MG63 (cell line): ENCODE measurements at places on chromosomes 6 and 20.

DNA sequence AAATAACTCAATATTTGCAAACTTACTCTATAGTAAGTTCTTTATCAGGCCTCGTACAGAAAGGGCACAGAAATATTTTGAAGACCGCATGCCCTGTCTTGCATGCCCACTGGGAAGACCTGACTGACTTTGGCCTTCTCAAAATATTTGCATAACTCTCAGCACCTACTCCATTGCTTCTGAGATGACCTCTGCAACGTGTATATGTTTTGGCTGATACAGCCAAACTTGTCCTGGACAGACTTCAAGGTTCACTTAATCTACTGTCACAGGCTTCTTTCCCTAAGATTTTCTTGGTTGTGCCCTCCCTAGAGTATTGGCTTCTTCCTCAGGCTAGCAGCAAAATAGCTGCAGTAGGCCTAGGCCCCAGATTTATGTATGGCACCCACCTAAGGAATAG lies 21.5 kb upstream of the SERINC3 start:
- no peak for DNase-seq

DNA sequence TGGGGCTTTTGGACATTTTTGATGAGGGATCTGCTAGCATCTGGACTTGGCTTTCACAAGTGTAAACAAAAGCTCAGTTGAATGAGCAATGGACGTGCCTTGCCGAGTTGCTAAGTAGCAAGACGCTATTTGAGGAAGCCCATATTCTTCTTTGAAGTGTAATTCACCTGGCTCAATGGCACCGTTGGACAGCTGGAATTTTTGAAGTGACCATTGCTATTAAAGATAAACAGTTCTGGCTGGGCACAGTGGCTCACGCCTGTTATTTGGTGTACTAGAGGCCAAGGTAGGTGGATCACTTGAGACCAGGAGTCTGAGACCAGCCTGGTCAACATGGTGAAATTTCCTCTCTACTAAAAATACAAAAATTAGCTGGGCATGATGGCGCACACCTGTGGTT lies 88.8 kb upstream of the SOX4 start:
- DNase-seq = no peak

GRCh38 chr6:10412461-10413261 lies 2.2 kb downstream of the TFAP2A start:
- peak; percentile 76 for DNase-seq

DNA sequence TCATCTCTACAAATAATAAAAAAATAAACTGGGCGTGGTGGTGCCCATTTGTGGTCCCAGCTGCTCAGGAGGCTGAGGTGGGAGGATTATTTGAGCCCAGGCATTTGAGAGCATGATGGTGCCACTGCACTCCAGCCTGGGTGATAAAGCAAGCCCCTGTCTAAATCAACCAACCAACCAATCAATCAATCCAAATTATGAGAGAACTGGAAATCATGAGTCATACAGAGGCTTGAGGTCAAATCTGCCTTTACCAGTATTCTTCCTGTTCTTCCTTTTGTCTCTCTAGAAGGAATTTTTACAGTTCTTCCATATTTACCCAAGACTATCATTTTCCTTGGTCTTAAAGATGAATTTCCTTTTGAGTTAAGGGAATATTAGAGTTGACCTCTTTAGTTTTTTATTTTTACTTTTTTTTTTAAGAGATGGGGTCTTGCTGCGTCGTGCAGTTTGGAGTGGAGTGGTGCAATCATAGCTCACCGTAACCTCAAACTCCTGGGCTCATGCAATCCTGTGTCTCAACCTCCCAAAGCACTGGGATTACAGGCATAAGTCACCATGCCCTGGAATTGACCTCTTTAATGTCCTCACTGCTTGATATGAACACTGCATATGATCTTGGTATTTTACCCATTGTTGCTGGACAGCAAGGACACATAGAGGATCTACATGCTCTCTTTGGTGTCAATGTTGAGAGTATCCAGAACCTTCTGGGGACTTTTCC lies 44.1 kb upstream of the TXNDC5 start:
- DNase-seq = no peak

DNA sequence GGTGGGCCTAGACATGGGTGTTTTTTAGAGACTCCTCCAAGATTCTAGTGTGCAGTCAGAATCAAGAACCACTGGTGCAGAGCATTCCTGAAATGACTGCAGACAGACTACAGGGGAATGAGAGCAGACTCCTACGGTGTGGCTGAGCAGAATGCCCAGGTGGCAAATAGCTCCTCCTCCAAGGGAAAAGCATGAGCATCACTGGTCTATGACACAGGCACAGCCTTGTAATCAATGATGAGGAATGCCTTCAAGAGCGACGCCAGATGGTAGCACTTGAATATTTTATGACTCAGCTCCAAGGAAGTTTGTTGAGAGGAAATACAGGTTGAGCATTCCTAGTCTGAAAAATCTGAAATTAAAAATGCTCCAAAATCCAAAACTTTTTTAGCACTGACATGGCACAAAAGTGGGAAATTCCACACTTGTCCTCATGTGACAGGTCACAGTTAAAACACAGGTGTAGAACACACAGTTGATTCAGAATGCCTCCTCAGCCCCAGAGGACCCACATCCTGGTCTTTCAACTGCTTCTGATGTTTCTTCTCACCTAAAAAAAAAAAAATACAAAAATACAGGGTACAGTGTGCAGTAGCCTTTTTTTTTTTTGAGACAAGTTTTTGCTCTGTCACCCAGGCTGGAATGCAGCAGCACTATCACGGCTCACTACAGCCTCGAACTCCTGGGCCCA lies 10.6 kb upstream of the FAM8A1 start:
- DNase-seq = peak; percentile 52
